ENCODE measurements at places on chromosomes 2 and 18. TPM values are rescaled to one million over a fixed set of nuclear protein-coding genes. Genes with fewer than 3 reads are reported as not detected.
A peak's percentile ranks its signal among the peaks of the same experiment; 100 is the strongest.

DNA sequence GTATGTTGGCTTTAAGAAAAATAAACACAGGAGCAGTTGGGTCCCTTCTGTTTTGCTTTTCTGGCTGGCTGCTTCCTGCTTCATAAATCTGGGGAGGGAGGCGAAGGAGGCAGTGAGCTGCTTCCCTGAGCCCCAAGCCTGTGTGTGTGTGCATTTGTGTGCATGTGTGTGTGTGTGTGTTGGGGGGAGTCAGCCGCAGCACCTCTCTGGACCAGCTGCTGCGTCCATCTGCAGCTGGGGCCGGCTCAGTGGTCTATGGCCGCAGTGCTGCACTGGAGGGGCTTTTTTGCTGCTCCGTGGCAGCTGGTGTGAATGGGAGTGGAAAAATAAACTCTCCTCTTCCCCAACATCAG is 192.3 kb downstream of the RNF144A start:
- DNase-seq: peak; percentile 29

The DCAF17 gene
- 21.7 TPM for polyA plus RNA-seq

The INO80C gene
- polyA plus RNA-seq: 32.6 TPM

The CBLN2 gene
- 7.0 TPM for polyA plus RNA-seq

The KLHL41 gene
- polyA plus RNA-seq: 1.5 TPM

DNA sequence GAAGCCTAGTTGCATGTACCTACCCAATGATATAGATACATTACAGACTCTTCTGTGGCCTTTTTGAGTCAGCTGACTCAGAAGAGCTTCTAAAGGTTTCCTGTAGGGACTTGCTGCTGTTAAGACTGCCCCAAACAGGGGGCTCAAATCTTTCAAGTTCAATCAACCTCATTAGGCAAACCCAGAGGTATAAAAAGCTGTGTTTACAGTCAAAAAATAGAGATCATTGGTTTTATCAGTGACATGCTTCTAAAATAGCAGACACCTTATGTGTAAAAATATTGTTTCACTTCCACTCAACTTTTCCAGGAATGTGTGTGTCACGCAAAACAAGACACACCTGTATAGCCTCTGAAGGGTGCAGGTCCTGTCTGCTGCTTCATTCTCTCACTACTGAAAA is 624.3 kb upstream of the FANCL start:
- no peak for DNase-seq

DNA sequence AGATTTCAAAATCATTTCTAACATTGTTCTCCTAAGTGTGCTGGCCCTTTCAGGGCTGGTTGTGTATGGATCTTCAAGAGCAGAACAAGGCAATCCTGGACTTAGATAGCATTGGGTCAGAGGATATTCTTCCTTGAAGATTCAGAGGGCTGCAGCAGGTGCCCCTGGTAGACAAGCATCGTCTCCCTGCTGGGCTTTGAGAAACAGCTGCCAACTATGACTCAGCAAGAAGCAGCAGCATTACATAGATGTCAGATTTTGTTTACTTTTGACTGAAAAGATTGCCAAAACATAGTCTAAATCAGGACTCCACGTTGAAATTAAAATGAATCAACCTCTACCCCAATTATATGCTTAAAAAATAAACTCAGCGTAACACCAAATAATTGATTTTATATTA is 618.8 kb downstream of the SOCS6 start:
- DNase-seq: no peak

The ATP6V1B1 gene
- polyA plus RNA-seq: 52.2 TPM

GRCh38 chr2:55999790-56000189 is 76.2 kb upstream of the EFEMP1 start:
- no peak for DNase-seq

The KLHL29 gene
- polyA plus RNA-seq: 14.6 TPM

The TAF4B gene
- polyA plus RNA-seq: 4.6 TPM

DNA sequence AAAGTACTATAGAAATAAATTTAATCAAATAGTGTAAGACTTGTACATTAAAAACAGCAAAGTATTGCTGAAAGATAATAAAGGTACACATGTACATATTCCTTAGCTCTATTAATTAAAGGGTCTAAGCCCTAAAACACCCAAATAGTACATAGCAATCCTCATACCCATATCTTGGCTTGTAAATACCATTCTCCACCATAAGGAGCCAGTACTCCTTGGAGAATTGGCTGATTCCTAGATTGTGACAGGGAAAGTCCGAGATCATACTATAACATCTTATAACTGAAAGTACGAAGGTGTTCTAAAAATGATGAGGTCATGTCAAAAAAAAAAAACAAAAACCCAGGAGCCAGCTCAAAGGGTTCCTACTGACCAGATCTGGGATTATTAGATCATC is 614.6 kb downstream of the SUCLG1 start:
- no peak for DNase-seq

The CHRNG gene
- polyA plus RNA-seq: 1.2 TPM

- DNase-seq: no peak
Measured at GRCh38 chr2:224257156-224257555, 144.8 kb downstream of the FAM124B start.

DNA sequence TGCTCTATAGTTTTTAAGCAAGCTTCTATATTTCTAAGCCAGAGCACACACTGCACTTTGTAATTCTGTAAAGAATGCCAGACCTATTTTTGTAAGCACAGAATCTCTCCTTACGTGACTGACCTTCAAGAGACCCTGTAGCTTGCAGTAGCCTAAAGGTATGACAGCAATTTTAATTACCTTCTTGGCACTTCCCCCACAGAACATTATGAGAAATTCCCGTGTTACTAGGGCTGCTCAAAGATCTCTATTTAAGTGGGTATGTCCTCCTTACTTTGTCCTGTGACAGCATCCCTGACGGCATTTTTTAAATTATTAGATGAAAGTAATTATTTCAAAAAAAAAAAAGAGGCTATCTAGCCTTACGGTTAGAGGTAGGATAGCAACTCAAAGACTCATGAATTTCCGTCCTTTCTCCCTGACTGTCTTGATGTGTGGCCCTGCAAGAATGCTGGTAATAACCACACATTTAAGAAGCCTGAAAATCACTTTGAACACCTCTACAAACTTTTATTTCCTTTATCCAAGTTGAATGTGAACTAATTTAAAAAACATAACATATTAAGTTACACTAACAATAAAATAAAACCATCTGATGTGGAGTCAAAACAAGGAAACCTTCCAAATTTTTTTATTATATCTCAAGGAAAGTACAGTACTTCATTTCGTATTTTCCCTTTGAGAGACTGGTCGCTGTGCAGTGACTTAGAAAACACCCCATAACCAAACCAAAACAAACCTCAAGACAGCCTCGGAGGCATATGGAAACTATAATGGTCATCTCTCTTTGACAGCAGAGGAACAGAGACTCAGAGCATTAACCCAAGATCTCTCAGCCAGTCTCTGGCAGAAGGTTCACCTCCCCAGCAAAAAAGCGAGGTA is 54.9 kb downstream of the THUMPD2 start:
- peak; percentile 6 for DNase-seq

The ANTXR1 gene
- polyA plus RNA-seq: 86.2 TPM

DNA sequence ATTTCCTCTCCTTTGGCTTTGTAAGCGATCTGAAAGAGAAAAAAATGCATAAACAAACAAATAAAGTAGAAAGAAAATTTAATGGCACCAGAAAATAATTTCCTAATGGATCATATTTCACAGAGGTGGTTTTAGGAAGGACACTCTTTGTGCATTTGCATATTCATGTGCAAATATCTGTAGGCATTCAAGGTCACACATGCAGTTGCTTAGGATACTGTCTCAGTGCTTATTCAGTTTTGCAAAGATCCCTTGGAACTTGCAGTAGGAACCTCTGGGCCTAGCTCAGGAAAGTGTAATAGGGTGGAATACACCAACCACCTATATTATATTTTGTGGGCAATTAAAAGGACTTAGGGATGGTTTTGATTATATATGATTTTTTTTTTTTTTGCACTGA is 54.3 kb downstream of the NEB start:
- no peak for DNase-seq

DNA sequence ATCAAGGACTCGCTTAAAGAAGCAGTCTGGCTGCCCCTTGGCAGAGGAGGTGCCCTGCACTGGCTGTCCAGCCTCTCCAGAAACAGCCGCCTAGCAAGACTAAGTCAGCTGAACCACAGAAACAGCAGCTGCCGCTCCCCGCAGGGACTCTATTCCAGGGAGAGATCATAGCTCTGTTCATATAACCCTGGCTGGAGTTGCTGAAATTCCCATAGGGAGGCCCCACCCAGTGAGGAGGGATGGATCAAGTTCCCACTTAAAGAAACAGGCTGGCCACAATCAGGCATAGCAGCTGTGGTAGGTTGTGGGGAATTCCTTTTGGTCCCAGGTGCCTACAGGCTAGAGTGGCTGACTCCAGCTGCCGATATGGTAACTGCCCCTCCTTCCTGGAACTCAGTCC is 74.2 kb upstream of the MC4R start:
- DNase-seq: no peak

DNA sequence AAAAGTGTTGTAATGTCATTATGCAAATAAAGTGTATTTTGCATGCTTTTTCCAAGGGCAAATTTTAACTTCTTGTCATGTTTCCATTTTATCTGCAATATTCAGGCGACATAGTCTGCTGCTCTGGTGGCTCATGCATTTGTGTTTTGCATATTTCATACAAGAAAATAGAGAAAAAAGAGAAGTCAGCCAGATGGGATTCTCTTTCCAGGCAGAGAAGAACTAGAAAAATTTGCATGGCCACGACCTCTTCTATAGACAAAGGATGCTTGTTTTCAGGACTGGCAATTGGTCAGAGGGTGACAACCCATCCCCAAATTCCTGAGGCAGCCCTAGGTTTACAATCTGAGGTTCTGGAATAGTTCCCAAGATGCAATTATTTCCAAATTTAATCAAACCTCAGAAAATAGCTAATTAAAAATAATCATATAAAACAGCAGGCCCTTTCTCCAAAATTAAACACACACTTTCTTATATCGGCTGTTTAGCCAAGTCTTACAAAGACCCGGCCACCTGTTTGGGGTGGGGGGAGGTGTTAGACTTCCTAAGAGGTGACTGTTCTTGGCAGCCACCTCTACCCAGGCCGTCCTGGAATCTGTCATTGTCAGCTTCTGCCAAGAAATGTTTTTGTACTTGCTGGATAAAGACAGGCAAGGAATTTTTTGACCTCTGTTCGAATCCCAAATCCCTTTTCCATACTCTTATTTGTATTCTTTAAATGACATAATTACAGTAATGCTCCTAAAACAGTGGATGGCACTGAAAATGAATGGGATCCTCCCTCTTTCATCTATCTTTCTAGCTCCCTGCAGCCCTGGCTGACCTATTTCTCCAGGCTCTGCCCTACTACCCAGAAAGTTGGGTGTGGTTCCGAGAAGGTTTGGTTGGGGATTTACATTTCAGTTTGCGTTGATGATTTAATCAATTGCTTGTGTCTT is 20.8 kb upstream of the SOS1 start:
- DNase-seq: no peak

DNA sequence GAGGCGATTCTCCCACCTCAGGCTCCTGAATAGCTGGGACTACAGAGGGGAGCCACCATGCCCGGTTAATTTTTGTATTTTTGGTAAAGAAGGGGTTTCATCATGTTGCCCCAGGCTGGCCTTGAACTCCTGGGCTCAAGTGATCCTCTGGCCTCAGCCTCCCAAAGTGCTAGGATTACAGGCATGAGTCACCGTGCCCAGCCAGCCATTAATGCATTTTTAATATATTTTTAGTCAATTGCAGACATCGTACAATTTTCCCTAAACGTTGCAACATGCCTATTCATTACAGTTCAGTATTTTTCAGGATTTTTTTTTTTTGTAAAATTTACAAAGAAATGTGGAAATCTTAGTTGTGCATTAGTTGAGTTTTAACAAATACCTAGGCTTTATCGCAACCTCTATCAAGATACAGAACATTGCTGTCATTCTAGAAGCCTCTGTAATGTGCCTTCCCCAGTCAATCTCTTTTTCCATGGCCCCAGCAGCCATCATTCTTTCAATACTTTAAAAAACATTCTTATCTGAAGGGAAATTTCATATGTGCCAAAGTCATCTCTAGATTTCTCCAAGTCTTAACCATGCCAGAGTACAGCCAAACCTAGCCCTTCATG is 14.7 kb downstream of the NABP1 start:
- DNase-seq: no peak

The SLC4A5 gene
- 1.7 TPM for polyA plus RNA-seq

GRCh38 chr18:60739212-60739611 is 366.6 kb upstream of the MC4R start:
- DNase-seq: no peak

DNA sequence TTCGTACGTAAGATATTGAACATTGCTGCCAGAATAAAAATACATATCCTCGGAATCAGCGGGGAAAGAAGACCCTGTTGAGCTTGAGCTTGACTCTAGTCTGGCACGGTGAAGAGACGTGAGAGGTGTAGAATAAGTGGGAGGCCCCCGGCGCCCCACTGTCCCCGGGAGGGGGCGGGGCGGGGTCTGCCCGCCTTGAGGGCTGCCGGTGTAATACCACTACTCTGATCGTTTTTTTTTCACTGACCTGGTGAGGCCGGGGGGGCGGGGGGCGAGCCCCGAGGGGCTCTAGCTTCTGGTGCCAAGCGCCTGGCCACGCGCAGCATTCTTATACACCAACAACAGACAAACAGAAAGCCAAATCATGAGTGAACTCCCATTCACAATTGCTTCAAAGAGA is 324.0 kb upstream of the REG3G start:
- DNase-seq: no peak

The GREB1 gene
- polyA plus RNA-seq: 14.6 TPM

- DNase-seq: no peak
Measured at GRCh38 chr2:9905413-9905812, 46.1 kb upstream of the GRHL1 start.

DNA sequence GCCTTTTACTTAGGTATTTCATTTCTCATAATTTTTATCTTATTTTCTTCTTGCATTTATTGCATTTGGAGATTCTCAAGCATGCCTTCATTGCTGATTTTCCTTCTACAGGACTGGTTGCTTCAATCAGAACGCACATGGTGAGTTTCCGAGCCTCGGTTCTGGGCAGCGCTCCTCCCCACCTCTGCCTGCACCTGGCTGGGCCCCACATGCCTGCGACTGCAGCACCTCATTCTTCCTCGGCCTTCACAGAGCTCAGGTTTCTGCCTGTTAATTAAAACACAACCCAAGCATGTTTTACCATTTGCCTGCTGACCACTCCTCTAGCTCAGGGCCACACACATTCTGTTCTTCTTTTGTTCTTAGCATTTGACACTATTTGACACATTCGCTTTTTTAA is 398.8 kb downstream of the GALR1 start:
- no peak for DNase-seq

Measured in renal cortex interstitium (tissue), 15 donors.